Ammon's horn (tissue), 1 donor: ENCODE measurements at places on chromosomes 4 and X.

DNA sequence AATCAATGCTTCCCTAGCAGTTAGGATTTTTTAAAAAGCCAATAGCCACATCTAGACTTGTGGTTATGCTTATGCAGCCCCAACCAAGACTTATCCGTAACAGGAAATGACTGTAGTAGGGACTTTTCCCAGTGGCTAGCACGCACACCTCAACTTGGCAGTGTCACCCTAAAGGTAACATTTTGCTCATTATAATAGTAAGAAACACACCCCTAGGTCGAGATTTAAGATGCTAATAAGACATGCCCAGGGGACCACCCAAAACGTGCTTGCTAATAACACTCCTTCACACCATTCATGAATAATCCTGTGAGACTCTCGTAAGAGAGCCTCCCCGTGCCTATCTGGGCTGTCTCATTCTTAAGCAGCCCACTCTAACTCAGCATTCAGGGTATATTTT lies 195.3 kb downstream of the CHIC1 start:
- DNase-seq = no peak

GRCh38 chr4:138050601-138051000 lies 191.5 kb downstream of the SLC7A11 start:
- no peak for DNase-seq

GRCh38 chr4:5890063-5890727 lies 2.7 kb downstream of the CRMP1 start:
- peak; percentile 83 for DNase-seq

DNA sequence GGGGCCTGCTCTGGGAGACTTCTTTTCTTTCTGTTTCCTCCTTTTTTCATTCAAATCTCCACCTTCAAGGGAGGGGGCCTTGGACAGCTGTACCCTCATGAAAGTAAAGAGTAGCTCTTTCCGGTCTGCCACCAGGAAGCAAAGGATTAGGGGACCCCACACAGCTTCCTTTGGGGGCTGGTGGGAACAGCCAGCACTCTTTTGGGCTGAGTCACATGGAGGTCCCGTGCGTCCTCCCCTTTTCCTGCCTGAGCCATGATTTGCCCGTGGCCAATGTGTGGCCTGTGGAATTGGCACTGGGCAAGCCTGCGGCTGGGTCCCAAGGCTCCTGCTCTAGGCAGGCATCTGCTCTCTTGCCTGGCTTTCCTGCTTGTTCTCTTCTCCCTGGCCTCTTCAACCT lies 65.5 kb downstream of the FHDC1 start:
- DNase-seq = no peak

DNA sequence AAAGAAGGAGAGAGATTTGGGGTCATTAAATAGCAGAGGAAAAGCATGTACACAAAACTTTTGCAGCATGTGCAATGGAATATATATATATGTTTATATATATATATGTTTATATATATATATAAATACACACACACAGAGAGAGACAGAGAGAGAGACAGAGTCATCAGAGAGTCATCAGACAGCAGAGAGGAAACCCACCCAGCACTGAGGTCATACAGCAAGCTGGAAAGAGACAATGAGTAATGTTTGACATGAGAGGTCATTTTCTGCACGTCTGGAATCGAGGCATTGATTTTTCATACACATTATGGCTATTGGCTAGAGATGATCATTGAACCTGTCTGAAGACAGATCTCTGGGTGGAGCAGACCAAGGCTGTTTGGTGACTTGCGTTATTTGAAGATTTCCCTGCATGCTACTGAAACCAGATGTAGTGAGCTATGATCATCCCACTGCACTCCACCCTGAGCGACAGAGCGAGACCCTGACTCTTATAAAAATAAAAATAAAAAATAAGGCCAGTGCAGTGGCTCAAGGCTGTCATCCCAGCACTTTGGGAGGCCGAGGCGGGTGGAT lies 48.8 kb upstream of the SHOX start:
- no peak for DNase-seq
